ENCODE measurements at places on chromosomes 3 and 15.

DNA sequence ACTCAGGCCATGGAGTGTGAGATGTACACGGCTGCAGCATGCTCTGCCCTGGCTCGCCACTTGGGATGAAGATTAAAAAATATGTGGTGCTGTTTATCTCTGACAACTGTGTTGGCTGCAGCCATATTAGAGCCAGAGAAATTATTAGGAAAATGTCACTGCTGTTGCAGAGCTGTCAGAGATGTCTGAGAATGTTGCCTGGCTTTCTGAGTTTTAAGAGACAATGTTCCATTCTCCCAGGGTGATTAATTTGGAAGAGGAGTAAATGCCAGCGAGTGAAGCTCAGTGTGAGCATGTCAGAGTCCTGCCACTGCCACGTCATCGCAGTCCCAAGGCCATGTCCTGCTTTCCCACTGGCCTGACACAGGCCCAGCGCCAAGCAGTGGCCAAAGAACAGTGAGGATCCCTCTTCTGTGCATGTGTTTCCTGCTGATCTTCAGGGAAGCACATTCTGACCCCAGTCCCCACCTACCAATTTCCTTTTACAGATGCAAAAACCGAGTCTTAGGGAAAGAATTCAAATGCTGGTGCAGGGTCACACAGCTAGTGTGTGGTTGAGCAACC, 370.9 kb downstream of the GABRG3 start:
- no peak for DNase-seq

DNA sequence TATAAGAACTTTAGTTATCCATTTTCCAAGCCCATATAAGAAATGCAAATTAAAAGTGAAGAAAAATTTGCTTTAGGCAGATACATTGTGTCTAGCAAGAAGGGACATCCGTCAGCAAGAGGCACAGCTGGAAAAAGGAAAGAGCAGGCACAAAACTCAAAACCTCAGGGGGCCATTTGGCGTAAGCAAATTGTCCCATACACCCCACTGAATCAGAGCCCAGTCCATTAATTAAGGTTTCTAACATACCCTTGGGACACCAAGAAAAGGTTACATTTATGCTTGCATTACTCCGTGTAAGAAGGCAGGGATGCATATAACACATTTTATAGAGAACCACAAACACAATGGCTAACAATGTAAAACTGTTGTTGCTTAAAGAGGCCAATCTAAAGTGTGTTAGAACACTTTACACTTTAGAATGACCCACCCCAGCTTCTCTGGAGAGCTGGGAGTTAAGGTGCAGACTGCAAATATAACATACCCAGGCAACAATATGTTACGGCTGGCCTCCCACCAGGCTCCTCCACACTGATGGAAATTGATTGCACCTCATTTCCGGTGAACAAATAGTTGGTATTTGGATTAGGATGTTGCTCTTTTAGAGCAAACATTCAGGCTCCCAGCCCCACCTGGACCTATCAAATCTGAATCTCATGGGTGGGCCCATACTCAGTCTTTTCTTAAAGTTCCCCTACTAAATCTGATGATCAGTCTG, 23.2 kb downstream of the SEMA5B start:
- no peak for DNase-seq

DNA sequence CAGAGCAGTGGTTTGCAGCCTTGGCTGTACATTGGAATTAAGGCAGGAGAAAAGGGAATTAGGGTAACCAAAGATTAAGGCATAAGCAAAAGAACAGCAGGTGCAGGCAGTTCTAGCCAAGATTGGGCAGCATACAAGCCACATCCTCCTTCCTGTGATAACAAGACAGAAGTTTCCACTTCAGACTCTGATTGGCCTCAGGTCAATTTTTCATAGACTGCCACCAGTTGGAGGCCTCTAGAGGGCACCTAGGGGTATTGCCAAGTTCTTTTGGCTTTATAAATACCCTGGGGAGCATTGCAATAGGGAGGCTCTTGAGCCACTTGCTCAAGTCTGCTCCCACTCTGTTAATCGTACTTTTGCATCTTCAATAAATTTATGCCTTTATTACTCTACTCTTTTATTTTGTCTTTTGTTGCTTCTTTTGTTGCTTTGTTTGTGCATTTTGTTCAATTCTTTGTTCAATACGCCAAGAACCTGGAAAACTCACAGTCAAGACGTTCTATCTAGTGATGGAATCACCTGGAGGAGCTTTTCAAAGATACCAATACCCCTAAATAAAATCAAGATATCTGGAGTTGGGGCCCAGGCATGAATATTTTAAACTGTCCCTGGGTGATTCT, 32.2 kb upstream of the FMN1 start:
- DNase-seq: peak; percentile 78

- DNase-seq: no peak
These were observed 540.1 kb downstream of the NTRK3 start for GRCh38 chr15:87716422-87716821.

DNA sequence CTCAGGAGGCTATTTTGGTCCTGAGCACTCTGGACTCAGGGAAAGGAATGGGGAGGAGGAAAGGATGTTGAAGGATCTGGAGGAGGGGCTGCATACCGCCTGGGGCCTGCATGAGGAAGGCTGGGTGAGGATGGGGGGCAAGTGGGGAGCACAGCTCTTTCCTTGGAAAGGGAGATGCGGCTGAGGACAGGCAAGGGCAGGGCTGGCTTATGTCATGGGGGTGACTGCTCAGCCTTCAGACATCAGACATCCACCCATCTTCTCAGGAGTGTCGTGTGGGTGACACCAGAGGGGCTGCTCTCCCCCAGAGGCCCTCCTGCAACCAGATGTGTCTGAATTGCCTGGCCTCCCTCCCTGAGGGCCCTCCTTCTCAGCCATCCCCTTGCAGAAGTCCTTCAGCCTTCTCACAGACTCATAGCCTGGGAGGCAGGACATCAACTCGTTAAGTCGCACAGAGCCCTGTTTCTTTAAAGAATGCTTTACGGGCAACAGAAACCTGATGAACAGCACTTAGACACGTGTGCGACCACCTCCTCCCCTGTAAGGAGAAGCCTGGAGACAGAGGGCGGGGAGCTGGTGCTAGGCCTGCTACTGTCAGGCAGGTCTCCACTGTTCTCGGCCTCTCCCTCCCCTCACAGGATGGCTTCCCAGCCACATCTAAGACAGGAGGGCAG, 252.3 kb downstream of the OCA2 start:
- DNase-seq: no peak

GRCh38 chr3:116939091-116939490, 229.5 kb downstream of the TUSC7 start:
- no peak for DNase-seq

DNA sequence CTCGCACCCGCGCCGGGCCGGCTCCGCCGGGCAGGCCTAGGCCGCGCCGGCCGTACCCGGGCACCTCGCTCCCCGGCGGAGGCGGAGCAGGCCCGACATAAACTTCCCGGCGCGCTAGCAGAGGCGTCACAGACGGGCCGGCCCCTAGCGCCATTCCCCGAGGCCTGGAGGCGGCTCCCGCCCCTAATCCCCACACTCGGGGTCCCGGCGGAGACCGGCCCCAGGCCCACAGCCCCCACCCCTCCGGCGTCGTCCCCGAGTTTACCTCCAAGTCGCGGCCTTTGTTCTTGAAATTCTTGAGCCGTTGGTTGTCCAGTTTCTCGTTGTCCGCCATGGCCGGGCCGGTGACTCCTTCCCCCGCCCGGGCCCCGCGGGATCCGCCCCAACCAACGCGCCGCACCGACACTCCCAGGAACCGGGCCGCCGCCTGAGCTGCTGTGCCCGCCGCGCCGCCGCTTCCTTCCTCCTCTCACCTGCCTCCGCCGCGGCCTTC, 376 bp downstream of the KPNA4 start:
- peak; percentile 49 for DNase-seq

DNA sequence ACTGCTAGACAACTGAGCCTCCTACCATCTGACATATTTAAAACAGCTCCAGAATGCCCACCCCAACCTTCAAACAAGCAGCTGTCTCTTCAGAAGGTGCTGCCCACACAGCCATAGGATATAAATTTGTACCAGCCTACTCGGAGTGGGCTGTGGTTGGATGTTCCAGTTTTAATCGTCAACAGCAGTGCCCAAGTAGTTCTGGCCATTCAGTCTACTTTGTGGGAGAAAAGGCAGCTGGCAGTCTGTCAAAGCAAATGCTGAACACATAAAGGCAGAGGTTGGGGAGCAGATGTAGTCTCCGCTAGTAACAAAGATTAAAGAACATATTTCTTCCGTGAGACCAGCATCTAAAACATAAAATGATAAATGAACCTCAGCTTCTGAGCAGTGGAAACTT, 15.9 kb upstream of the ERC2 start:
- DNase-seq: no peak

GRCh38 chr3:189222927-189223636, 51.3 kb downstream of the TPRG1 start:
- DNase-seq: no peak

DNA sequence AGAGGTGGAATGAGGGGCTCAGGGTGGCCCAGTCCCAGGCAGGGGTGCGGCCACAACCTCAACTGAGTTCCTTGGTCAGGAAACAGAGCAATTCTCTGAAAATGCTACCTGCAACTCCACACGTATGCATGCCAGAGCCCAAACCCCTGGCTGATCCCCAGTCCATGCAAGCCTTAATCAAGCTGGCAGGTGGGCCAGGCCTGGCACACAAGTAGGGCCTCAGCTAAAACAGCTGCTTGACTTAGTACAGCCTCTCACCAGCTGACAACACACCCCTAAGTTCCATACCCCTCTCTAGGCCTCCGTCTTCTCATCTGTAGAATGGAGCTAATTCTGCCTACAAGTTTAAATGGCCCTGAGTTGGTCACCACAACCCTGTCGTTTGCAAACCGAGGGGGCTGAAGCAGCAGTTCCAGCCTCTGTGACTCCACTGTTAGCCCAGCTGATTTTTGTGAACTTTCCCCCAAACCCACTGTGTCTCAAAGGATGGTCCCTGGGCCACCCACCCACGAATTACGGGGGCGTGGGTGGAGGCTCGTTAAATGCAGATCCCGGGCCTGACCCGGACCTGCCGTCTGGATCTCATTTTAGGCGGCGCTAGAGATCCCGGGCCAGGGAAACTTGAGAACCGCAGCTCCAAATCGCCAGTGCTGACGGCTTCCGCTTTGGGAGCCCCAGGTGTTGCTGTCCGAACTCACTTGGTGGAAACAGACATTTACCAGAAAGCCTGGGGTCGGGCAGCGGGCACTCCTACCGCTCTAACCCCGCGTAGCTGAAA, 927 bp downstream of the CHDH start:
- no peak for DNase-seq

DNA sequence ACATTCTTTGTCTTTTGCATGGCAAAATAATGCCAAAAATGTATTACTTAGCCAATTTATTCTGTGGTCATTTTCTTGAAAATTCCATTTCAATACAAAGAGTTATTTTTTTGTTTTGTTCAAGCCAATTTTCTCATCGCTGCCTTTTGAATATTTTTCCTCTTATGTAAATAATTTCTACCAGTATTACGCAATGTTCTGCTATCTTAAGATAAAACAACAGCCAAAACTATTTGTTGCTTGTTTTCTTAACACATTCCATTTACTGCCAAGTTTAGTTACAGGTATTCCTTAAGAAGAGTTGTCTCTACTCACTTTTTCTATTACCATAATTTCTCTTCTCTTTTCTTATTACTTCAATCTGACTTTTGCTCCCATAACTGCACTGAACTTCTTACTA, 163.1 kb downstream of the ROBO1 start:
- no peak for DNase-seq

- DNase-seq: no peak
These were observed 315.9 kb upstream of the GPR149 start for GRCh38 chr3:154745929-154746328.

- DNase-seq: peak; percentile 31
These were observed 34.1 kb upstream of the HACD2 start for GRCh38 chr3:123618768-123619484.

DNA sequence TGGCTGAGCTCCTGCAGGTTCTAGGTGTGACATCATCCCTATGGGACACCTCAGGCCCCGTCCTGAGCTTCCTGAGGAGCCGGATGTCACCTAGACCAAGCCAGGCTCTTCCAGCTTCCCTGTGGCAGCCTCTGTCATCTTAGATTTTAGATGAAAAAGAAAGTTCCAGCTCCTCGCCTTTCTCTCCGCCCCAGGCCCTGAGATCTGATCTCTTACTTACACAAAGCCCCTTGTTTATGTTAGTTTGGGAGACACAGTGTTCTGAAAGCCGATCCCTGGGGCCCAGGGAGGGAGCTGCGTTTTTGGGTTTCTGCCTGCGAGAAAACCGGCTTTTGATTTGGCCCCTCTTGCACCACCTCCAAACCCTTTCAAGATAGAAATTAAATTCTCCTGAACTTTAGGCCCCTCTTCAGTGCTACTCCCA, 40.2 kb upstream of the FAM107A start:
- no peak for DNase-seq

DNA sequence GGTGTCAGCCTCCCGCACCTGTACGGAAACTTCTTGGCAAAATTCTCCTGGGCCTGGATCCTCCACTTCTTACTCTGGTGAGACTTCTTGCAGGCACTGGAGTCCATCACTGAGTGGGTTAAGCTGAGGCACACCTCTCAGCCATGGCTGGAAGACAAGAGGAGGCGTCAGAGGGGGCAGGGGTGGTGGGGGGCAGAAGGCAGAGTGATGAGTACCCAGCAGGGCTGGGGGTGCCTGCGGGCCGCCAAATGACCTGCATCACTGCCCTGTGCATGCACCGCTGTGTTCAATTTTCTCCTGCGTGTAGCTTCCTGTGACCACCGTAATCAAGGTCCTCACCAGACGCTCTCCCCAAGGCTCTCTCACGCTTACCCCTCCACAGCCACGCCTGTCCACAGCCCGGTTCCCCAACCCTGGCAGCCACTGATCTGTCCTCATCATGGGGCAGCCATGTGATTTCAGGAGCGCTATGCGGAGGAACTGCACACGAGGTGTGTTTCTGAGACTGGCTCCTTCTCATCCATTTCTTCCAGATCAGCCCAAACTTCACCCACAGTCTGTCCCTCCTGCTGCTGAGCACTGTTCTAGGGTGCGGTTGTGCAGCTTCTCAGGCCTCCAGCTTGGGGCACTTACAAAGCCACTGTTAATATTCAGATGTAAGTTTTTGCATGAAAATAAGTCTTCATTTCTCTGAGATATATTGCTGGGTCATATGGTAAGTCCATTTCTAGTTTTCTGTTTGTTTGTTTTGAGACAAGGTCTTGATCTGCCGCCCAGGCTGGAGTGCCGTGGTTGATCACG, 5.2 kb downstream of the C3orf22 start:
- DNase-seq: no peak

- no peak for DNase-seq
These were observed 55.8 kb downstream of the DZIP3 start for GRCh38 chr3:108645364-108645763.

DNA sequence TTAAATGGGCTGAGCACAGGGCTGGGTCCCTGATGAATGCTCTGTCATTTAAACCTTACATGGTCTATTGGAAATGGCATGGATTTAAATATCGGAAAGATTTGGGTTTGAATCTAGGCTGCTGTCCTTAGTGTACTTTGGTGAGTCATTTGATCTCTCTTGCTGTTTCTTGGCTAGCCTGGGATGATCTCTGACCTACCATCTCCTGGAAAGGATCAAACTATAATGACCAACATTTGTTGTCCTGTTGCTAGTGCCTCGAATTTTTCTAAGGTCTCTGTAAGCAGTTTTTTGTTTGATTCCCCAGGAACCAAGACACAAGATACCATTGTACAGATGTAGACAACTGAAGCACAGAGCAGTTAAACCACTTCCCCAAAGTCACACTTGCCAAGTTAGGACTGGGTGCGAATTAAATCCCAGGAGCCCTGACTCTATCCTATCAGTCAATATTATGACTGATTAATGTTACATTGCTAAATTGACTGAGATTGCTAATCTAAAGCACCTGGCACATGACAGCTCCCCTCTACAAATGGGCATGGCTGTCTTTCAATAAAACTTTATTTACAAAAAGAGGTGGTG, 244.9 kb upstream of the MCTP2 start:
- DNase-seq: no peak
